ENCODE measurements at places on chromosomes 7 and 10.

- no peak for DNase-seq
Measured at GRCh38 chr7:33632322-33632721, 273.0 kb upstream of the BMPER start.

DNA sequence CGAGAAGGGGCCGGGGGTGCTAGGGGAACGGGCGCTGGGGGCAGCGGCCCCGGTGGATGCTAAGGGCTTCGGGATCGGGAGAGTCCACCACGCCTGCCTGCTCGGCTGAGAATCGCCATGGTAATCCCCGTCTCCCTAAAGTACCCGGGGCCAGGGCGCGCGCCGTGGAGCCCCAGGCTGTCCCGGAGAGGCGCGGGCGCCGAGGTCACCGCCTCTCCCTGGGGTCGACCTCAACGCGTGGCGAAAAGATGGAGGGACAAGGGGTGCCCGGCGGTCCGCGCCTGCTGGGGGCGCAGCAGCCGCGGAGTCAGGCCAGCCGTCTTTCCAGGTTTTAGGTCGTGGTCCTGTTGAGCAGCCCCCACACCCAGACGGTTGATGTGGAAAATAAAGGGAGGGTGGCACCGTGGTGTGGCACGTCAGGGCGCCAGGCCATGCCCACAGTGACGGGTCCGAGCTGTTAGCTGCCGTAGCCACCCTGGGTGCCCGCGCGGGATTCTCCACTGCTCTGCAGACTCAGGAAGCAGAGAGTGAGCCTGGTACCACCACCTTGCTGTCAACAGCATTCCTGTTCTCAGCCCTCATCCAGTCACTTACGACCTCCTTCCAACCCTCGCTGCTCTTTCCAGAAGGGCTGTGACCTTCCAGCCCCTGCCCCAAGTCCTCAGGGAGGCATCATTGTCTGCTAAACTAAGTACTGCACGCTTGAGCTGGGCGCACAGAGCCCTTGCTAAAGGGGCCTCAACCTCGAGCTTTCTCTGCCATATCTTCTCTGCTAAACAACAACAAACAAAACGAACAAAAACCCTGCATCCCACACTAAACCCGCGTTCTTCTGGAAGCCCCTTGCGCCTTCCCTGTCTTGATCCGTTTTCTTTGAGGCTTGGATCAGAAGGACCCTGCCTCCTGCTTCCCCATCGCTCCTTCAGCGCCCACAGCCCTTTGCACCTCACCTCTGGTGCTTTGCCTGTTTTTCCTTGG is 666 bp downstream of the SMKR1 start:
- DNase-seq, result peak; percentile 10

DNA sequence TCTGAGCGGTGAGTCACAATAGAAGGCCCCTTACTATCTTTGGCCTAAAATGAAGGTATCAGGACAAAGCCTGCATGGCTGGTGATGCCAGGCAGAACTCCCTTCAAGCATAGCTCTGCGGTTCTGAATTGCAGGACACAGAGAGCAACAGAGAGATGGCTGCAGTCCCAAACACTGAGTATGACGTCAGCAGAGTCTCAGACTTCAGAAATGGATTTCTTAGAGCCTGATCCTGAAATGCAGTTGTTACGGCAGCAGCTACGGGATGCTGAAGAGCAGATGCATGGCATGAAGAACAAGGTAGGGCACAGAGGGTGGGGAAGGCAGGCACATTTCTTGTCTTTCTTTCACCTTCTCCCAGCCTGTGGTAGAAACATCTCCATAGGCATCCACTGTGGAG is 13.5 kb downstream of the CCDC136 start:
- no peak for DNase-seq

- no peak for DNase-seq
Measured at GRCh38 chr7:154388412-154388811, 336.2 kb downstream of the DPP6 start.

DNA sequence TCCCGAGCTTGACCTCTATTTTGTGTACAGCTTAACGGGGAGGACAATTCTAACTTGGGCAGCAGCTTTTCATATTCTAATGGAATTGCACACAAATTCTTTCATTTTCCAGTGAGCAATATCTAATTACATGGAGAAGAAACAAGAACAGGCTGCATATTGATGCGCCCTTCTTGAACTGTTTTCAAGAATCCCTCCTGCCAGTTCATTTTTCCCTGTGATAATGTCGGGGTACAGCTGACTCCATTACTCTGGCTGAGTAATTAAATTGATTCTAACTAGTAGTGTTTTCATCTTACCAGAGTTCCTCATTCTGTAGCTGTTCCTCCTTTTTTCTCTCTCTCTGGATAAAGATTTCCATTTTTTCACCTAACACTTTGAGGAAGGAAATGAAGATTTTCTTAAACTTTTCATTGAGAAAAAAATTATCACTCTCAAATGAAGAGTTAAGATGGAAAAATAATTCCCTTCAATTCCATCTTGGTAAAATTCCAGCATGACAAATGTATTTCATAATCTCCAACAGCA is 190.9 kb downstream of the FANK1 start:
- no peak for DNase-seq

GRCh38 chr10:1643161-1643907 is 94.0 kb downstream of the ADARB2 start:
- no peak for DNase-seq

DNA sequence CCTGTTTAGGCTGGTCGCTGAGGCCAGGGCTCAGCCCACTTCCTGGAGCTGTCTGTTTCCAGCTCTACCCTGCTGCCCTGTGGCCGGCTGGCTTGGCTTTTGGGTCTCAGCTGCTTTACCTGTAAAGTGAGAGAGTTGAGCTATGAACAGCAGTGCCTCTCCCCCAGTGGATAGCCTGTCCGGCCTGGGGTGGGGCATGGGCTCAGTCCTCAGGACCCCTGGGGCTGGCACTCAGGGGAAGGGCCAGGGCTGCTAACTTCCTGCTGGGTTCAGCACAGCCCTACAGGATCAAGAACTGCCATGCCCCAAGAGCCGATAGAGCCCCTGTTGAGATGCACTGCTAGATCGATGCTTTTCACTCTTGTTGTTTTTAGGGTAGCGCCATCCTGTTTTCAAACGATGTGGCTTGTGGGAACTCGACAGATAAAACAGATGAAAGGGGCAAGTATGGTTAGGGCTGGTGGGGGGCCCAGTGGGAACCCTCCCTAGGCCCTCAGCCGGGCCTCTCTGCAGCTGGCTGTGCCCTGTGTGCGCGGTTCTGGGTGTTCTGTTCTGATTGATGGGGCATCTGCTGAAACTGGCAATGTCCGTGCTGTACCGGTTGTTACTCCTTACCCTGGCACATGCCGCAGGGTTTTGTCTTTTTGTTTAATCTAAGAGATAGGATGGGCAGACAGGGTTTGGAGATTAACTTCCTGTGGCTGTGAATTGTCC is 10.0 kb upstream of the SFRP5 start:
- no peak for DNase-seq

GRCh38 chr7:2258661-2259365 is 16.8 kb downstream of the NUDT1 start:
- DNase-seq, result peak; percentile 30

DNA sequence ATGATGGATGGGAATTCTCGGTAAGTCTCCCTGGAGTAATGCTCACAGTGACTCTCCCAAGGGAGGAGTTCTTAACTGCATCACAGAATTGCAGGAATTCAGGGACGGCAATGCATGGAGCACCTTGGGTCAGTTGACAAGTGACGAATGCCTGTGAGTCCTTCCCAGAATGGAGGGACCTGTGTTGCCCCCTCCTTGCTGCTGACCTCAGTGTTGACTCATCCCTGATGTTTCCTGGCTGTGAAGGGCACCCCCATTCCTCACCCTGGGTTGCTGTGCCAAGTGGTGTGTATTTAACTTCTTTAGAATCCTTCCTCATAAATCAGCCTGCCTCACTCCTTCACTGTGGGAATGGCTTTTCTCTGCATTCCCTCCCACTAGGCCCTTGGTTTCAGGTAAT is 98.9 kb downstream of the LRMDA start:
- DNase-seq, result no peak

Data from effector memory CD8-positive, alpha-beta T cell (primary cell).